ENCODE measurements at places on chromosomes 1 and 21.

DNA sequence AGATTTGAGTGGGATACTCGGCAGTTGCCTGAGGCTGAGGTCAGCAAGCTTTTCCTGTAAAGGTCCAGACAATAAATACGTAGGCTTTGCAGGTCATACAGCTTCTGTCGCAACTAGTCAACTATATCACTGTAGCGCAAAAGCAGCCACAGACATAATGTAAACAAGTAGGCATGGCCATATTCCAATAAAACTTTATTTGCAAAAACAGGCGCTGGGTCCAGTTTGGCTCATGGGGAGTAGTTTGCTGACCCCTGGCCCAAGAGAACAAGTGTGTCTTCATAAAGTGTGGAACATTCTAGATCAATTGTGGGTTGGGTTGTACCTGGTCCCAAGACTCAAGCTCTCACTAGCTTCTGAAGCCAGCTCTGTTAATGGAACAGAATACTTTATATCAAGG lies 78.8 kb downstream of the MIS18A start:
- no peak for DNase-seq

DNA sequence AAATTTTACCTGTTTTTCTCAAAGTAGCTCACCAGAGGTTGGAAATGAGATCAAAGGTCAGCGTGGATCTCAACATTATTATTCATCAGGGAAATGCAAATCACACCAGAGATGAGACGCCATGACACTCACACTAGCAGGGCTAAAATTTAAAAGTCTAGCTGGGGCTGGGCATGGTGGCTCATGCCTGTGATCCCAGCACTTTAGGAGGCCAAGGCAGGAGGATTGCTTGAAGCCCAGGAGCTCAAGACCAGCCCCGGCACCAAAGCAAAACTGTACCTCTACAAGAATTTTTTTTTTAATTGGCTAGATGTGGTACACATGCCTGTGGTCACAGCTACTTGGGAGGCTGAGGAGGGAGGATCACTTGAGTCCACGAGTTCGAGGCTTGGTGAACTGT lies 41.4 kb upstream of the PCBP3 start:
- no peak for DNase-seq

DNA sequence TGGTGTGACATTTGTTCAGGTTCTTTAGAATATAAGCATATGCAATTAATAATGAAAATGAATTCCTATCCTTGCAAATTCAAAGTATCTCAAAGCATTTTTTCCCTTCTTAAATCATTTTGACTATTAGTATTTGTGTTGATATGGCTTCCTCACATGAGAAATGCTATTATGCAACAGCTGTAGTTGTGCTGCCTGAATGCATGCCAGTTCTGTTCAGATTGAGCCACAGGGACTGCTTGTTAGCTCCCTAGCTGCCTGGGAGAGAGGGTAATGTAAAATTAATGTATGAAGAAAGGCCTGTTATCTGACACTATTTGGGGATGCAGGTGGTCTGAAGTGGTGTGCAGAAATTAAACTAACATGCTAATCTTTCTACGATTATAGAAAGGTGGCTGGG lies 45.5 kb downstream of the CACHD1 start:
- no peak for DNase-seq

- DNase-seq, result no peak
Measured at GRCh38 chr1:156126043-156126629, 11.6 kb downstream of the LMNA start.

GRCh38 chr1:155540000-155540874 lies 22.4 kb downstream of the ASH1L start:
- DNase-seq, result no peak

DNA sequence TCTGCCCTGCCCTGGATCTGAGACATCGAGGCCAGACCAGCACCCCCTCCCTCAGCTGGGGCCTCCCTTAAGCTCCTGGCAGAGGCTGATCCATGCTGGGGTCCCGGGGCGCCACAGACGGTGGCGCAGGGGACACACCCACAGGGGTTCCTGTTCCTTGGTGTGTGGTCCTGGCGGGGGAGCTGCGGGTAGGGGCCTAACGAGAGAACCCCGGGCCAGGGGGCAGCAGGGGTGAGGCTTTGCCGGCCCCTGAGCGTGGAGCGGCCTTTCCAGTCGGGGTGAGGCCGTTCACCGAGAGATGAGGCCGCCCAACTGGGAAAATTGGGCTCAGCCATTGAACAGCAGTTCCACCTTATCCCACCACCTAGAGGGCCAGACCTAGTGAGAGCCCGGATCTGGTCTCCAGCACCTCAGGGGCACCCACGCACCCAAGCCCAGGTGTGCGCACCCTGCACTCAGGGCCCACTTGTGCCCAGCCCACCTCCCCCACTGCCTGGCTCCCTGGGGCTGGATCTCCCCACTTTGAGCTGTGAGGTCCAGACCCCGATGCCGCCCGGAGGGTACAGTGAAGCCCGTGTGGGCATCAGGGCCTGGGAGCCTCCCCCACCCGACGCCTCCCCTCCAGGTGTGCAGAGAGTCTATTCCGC lies 45.5 kb upstream of the CCDC27 start:
- no peak for DNase-seq

DNA sequence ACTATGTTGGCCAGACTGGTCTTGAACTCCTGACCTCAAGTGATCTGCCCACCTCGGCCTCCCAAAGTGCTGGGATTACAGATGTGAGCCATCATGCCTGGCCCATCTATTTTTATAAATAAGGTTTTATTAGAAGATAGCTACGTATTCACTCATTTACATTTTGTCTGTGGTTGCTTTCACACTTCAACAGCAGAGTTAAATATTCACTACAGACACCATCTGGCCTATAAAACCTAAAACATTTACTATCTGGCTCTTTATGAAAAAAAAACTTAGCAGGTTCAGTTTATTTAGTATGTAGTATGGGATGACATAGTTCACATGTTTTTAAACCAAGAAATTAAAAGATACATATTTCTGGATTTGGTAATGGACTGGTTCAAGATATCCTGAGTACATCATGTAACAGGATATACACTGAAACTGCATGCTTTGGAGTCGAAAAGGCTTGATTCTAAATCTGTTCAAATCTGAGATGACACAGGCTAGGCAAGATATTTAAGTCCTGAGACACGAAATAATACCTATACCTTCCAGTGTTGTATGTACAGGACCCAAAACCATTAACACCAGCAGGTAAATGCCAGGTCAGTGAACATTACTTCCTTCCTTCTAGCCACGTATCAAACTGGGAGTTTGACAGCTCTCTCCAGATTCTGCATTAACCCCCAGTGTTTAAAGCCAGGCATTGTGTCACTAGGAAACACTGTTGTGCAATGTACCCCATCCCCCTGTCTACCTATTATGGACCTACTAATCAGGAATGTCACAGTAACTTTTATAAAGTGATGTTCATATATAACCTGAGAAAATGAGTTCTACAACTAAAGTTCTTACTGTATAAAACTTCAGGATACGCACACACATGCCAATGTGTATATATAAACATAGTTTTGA lies 54.3 kb upstream of the SDC3 start:
- DNase-seq, result no peak

DNA sequence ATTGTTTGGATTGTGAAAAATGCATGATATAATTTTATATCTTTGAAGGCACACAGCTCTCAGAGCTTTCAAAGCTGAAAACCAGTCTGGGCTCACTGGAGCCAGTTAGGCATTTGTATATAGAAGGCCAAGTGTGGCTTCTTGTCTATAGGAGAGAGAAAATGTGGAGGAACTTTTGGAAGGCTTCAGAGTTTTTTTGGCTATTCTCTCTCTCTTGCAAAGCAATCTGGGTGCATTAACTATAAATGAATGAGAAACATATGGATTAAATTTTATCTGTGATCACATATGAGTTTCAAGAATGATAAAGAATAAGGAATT lies 216.7 kb upstream of the HOOK1 start:
- DNase-seq, result no peak

Measured in stimulated activated CD4-positive, alpha-beta T cell treated with anti-CD3 and anti-CD28 coated beads, TNF-alpha, amount 100 ng/mL, for 4 hours (primary cell).